ENCODE measurements at places on chromosomes 1 and 21. TPM values are rescaled to one million over a fixed set of nuclear protein-coding genes. Genes with fewer than 3 reads are reported as not detected.
A peak's percentile ranks its signal among the peaks of the same experiment; 100 is the strongest.

DNA sequence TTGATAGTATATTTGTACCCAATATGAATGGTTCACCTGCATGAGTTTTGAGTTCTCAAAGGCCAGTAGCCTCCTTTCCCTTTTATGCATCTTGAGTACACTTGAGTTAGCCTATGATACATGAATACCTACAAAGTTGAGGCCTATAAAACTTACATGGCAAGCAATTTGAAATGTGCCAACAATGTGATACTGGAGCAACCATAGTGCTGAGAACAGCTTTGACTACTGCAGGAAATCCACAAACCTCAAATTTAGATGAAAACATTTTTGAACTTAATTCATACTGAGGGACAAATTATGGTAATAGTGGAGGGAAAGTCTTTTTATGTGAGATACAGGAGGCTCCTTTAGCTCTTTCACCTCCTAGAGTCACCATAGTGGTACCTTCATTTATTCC lies 37.4 kb downstream of the LEPR start:
- no peaks in the 10 kb centered on the region for H3K4me1 ChIP-seq
- no peak overlapping the region for H3K4me3 ChIP-seq
- no peaks in the 10 kb centered on the region for H3K27me3 ChIP-seq
- no peaks in the 10 kb centered on the region for H3K36me3 ChIP-seq

DNA sequence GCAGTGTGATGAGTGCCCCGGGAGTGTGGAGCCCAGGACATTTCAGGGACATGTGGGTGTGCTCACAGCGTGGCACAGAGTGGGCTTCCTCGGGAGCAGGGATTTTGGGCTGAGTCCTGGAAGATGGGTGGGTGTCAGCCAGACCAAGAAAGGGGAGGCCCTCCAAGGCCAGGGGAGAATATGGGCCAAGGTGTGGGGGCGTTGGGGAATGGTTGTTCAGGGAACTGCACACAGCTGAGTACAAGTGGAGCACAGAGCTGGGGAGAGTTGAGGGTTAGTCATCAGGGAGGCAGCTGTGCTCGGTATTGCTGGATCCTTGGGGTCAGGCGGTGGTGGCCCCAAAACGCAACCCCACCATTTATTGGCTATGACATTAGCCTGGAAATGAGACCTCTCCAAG lies 5.5 kb downstream of the POGK start:
- peaks cover 88% of the 10 kb centered on the region for H3K36me3 ChIP-seq
- DNase-seq: no peak
- peaks cover 82% of the 10 kb centered on the region for H3K4me1 ChIP-seq
- H3K4me3 ChIP-seq: no peak overlapping the region

GRCh38 chr21:44763451-44764318 lies 37.9 kb downstream of the UBE2G2 start:
- DNase-seq: no peak
- H3K4me1 ChIP-seq: peaks cover 15% of the 10 kb centered on the region
- peaks cover 5% of the 10 kb centered on the region for H3K36me3 ChIP-seq
- H3K27ac ChIP-seq: no peak overlapping the region
- H3K4me3 ChIP-seq: no peak overlapping the region

- peak overlapping the region; percentile 88 for H3K27ac ChIP-seq
- H3K27me3 ChIP-seq: no peaks in the 10 kb centered on the region
- no peak for DNase-seq
- H3K4me3 ChIP-seq: no peak overlapping the region
These were observed 4.3 kb downstream of the ADAMTSL4 start for GRCh38 chr1:150553392-150554085.

DNA sequence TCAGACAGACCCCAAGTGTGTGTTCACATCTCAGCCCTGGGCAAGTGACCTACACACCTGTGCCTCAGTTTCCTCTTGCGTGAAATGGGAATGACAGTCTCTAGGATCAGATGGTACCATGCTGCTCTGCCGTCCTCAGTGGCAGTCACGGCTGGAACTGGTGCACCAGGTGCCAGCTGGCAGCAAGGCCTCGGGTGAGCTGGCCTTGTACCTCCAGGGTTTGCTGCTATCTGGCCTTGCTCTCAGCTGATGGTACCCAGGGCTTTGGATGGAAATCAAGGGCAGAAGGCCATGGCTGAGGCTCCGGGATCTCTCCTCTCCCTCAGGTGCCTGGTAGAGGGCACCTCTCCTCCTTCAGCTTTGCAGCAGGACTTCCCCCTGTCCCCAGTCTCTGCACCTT lies 21.3 kb downstream of the TMEM201 start:
- no peaks in the 10 kb centered on the region for H3K4me1 ChIP-seq
- DNase-seq: no peak
- no peak overlapping the region for H3K27ac ChIP-seq
- no peaks in the 10 kb centered on the region for H3K27me3 ChIP-seq
- H3K36me3 ChIP-seq: peaks cover 68% of the 10 kb centered on the region

DNA sequence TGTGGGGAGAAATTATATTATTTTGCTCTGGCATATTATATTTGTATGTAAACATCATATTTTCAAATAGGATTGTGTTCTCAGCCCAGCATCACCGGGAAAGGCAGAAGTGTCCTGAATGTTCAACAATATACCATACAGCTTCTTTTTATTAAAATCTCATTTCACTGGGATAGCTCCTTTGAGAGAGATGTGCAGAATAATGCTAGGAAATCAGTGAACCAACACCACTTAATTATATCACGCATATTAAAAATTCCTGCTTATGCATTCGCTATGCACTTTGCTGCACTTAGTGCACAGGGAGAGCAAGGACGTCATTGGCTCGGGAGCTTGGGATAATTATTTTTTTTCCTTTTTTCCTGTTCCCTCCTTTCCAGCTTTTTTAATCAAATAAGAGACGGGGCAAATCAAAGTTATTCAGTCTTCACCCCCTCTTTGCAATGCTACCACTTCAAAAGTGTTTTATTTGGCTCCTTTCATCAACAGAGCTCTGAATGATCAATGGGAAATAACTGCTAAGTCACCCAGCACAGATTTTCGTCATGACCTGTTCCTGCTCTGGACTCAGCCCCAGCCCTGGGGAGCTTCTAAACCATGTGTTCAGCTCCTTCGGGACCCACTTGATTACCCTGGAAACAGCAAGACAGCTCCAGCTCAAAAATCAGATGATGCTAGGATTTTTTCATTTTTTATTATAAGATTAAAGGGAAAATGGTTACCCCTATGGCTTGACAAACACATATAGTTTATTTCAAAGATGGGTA lies 165.5 kb upstream of the DUSP10 start:
- no peak overlapping the region for H3K4me3 ChIP-seq
- DNase-seq: no peak
- H3K4me1 ChIP-seq: no peaks in the 10 kb centered on the region
- no peaks in the 10 kb centered on the region for H3K36me3 ChIP-seq
- no peak overlapping the region for H3K27ac ChIP-seq

DNA sequence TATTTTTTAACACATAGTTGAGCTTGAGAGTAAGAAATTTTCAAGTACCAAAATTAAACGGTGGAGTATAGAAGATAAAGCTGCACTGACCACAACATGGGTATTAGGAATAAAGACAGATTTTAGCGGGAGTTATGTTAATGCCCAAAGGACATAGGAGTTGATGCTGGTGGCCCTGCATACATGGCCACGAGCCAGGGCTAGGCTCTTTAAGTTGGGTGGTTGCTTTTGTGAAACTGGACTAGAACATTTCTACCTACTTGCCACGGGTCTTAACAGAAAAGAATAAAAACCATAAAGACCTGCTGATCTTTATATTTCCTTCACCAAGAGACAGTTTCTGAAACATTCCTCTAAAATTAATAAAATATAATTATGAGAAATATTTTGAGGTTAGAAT lies 14.9 kb downstream of the EDEM3 start:
- no peaks in the 10 kb centered on the region for H3K36me3 ChIP-seq
- H3K27ac ChIP-seq: no peak overlapping the region
- DNase-seq: no peak
- no peaks in the 10 kb centered on the region for H3K27me3 ChIP-seq

- no peaks in the 10 kb centered on the region for H3K27me3 ChIP-seq
- DNase-seq: no peak
- H3K36me3 ChIP-seq: no peaks in the 10 kb centered on the region
- peaks cover 13% of the 10 kb centered on the region for H3K4me1 ChIP-seq
- H3K4me3 ChIP-seq: peak overlapping the region; percentile 33
These were observed 45.6 kb downstream of the CHAF1B start for GRCh38 chr21:36430841-36431240.

DNA sequence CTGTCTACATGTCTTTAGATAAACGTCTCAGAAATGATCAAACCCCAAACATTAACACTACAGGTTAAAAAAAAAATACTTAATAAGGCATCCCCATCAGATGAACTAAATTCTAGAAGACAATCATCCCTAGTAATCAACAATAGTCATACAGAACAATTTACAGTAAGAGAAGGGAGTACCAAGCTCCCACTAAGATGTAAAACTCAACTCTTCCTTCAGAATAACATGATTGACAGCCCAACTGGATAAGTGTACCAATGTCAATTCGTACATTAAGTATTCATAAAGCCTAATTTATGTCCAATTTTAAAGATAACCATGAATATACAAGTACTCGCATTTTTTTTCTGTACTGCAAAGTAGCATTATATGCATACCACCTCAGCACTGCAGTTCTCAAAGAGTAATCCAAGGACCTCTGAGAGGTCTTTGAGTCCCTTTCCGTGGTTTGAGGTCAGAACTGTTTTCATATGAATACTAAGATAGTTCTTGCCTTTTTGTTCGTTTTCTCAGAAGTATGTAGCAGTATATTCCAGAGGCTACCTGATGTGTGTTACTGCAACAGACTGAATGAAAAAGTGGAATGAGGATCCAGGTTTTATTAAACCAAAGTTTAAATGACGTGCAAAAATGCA lies 6.6 kb downstream of the SCAF4 start:
- peaks cover 30% of the 10 kb centered on the region for H3K4me1 ChIP-seq
- H3K36me3 ChIP-seq: no peaks in the 10 kb centered on the region
- no peaks in the 10 kb centered on the region for H3K27me3 ChIP-seq
- H3K27ac ChIP-seq: no peak overlapping the region
- H3K4me3 ChIP-seq: no peak overlapping the region

DNA sequence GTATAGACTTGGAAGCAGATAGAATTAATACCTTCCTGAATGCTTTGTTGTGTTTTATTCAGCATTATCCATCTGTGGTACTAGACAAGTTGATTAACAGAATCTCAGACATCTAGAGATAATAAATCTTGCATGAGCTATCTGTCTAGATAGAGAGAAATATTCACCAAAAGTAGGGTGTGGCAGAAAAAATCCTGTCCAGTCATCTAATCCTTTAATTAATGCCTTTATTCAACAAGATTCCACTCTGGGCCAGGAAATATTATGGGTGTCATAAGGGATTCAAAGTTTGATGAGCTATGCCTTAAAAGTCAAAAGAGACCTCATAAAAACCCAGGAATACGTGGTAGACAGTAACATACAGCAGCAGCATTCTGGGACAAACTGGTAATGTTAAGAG lies 601.2 kb downstream of the LMO4 start:
- no peak for DNase-seq
- no peak overlapping the region for H3K4me3 ChIP-seq
- H3K36me3 ChIP-seq: no peaks in the 10 kb centered on the region
- no peak overlapping the region for H3K27ac ChIP-seq
- no peaks in the 10 kb centered on the region for H3K4me1 ChIP-seq
- no peaks in the 10 kb centered on the region for H3K27me3 ChIP-seq

GRCh38 chr1:10824821-10825540 lies 28.5 kb upstream of the CASZ1 start:
- no peaks in the 10 kb centered on the region for H3K4me1 ChIP-seq
- H3K4me3 ChIP-seq: no peak overlapping the region
- DNase-seq: no peak
- peaks cover 21% of the 10 kb centered on the region for H3K27me3 ChIP-seq
- no peaks in the 10 kb centered on the region for H3K36me3 ChIP-seq

DNA sequence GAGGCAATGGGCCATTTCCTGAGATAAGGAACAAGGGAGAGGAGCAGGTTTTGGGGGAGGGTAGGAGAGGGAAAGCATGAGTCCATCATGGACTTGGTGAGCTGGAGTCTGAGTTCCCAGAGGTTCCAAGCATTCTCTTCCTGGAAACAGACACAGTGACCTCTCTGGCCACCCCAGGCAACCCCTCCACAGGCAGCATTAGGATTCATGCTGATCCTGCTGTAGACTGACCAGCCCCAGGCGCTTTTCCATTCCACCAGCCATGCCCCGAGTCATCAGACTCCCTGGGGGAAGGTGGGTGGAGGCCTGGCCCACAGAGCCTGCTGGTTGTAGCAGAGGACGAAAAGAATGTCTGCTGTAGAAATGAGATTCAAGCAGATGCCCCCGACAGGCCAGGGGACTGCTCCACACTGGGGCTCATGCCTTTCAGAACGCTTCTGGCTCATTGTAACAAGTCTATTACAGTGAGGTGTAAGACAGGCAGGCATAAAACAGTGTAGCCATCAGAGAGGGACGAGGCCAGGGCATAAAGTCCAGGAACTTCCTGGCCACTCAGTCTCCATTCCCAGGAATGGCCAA lies 52.2 kb downstream of the KCND3 start:
- no peaks in the 10 kb centered on the region for H3K36me3 ChIP-seq
- no peak overlapping the region for H3K4me3 ChIP-seq
- H3K4me1 ChIP-seq: no peaks in the 10 kb centered on the region
- H3K27ac ChIP-seq: no peak overlapping the region

GRCh38 chr1:230332575-230333066 lies 93.5 kb downstream of the PGBD5 start:
- H3K4me3 ChIP-seq: no peak overlapping the region
- H3K4me1 ChIP-seq: no peaks in the 10 kb centered on the region
- H3K36me3 ChIP-seq: no peaks in the 10 kb centered on the region
- DNase-seq: no peak
- H3K27me3 ChIP-seq: no peaks in the 10 kb centered on the region

DNA sequence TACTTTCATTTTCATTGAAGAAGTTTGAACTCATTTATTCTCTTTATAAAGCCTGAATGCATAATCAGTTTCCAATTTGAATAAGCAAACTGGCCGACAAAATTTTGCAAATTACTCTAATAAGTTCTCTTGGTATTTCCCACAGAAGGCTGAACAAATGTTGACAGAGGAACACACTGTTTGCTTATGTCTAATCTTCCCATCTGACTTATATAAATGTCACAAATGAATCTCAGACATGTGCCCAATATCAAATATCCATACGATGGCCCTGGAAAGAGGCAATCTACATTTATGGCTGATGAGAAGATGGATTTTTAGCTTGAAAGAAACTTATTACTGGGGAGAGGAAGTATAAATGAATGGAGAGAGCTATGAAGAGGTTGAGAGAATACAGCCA lies 380.6 kb upstream of the ZRANB2 start:
- H3K36me3 ChIP-seq: no peaks in the 10 kb centered on the region
- H3K27ac ChIP-seq: no peak overlapping the region
- H3K4me1 ChIP-seq: no peaks in the 10 kb centered on the region

GRCh38 chr1:236320671-236321070 lies 38.9 kb upstream of the ERO1B start:
- no peaks in the 10 kb centered on the region for H3K4me1 ChIP-seq

Gene CD2
- total RNA-seq: 3.9 TPM

Gene SEMA4A
- 8.5 TPM for total RNA-seq

Gene APCS
- total RNA-seq: not detected

Gene SPRR4
- not detected for total RNA-seq

Gene RCC1
- total RNA-seq: 23.5 TPM

Gene OR2AK2
- total RNA-seq: not detected

Gene ZMYND12
- total RNA-seq: 245 TPM

Gene SH3D21
- 3.5 TPM for total RNA-seq

Gene IL10
- total RNA-seq: 0.45 TPM

All from stomach (tissue), 19 donors.